ENCODE measurements at places on chromosomes 5 and 9.
A peak's percentile ranks its signal among the peaks of the same experiment; 100 is the strongest.

- no peak for DNase-seq
Observed at GRCh38 chr5:110262749-110263148, 463.7 kb downstream of the TMEM232 start.

GRCh38 chr9:125570246-125570645 lies 136.8 kb downstream of the MAPKAP1 start:
- DNase-seq: no peak

DNA sequence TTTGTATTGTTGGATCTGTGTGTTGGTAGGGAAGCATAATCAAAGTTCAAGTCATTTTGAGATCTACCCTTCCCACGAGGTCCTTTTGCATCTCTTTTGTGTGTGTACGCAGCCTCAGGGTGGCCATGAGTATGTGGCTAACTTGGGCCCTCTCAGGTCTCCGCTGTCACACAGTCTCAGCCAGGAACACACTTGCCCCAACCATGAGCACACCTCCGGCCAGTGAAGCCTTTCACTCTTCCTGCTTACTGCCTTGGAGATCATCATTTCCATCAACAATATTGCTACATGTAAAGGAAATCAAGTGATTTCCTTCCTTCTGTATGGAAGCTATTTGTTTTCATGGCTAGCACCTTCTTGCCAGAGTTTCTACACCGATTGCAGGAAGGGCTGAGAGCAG lies 13.9 kb downstream of the ZNF346 start:
- DNase-seq: no peak

DNA sequence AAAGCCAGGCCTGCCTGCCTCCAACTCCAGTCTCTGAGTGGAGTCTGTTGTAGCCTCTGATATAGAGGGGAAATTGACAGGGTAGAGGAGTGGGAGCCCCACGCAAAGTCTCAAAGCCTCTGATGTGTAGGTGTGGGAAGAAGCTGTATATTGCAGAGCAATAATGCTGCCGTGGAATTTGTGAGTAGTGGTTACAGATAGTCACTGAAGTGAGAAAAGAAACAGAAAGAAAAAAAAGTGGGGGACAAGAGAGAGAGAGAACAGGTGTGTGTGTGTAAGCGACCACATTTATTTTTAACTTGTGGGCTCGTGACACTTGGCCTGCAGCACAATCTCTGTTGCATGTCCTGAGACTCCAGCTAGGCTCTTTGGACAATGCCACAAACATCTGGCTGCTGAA lies 227.8 kb downstream of the NSG2 start:
- no peak for DNase-seq

DNA sequence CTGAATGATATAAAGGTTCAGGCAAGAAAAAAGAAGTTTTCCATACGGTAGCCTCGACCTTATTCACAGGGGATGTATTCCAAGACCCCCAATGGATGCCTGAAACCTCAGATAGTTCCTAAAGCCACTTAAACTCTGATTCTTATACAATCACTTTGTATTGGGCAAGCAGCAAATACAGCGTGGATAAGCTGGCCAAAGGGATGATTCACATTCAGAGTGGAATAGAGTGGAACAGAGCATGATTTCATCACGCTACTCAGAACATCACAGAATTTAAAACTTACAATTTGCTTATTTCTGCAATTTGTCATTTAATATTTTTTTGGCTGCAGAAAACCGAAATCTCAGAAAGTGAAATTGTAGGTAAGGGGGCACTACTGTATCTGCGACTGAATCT lies 40.5 kb upstream of the CDH18 start:
- no peak for DNase-seq

DNA sequence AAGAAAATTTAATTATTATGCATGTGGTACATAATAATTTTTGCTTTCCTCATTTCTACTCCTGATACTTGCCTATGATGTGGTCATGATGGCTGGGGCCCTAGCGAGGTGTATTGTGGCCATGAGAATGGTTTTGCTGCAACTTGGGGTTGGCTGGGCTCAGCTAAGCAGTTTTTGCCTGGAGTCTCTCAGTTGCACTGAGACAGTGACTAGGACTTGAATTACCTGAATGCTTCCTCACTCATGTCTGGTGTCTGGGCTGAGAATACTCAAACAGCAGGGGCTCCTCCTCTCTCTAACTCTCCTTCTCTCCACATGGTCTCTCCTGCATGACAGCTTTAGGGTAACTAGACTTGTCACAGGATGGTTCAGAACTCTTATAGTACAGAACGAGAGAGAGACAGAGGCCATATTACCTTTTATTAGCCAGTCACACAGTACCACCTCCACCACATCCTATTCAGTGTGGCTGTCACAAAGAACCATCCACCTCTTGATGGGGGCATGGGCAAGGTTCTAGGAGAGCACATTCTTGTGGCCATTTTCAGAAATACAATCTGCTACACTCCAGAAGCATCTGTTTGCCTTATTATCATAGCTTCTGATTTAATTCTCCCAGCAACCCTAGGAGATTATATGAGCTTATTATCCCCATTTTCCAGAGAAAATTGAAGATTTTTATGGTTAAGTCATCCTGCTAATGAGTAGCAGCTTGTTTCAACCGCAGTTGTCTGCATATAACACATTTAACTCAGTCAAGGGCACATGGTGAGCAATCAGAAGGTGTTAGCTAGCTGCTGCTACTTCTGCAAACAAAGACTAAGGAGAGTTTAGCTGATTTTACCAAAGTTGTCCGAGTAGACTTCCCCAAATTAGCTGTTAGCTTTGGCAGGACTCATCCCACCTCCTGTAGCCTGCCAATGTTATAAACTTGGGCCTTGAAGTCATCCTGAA lies 245.1 kb downstream of the DOCK8 start:
- DNase-seq: no peak

- DNase-seq: no peak
Observed at GRCh38 chr9:91100878-91101450, 260.8 kb downstream of the AUH start.

DNA sequence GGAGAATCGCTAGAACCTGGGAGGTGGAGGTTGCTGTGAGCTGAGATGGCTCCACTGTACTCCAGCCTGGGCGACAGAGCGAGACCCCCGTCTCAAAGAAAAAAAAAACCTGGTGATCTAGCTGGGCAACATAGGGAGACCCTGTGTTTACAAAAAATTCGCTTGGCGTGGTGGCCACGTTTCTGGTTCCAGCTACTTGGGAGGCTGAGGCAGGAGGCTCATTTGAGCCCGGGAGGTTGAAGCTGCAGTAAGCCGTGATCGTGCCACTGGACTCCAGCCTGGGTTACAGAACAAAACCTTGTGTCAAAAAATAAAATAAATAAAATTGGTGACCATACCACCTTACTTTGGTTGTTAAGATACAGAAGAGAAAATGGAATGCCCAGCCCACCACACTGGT lies 1.8 kb upstream of the HNRNPAB start:
- no peak for DNase-seq

DNA sequence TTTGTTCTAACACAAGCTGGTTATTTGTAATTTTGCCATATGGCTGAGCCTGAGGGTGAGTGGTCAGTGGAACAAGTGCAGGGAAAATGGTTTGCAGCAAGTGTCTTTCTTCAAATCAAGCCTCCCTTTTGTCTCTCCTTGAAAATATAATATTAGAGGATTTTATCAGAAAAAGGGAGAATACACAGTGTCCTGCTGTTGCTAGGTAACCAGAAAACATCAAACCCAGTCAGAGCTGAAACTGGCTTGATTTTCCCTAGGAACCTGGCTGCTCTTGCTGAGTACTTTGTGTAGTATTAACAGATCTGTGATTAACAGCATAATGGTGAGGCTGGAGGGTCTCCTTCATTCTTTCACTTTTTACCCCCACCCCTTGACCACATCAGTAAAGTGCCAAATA lies 314.0 kb downstream of the ARHGEF28 start:
- DNase-seq: no peak

- DNase-seq: no peak
Observed at GRCh38 chr9:7984692-7985091, 185.1 kb upstream of the DMAC1 start.

GRCh38 chr9:93259490-93260262 lies 75.7 kb downstream of the WNK2 start:
- no peak for DNase-seq

- peak; percentile 78 for DNase-seq
Observed at GRCh38 chr9:89564346-89564878, 40.4 kb upstream of the GADD45G start.

DNA sequence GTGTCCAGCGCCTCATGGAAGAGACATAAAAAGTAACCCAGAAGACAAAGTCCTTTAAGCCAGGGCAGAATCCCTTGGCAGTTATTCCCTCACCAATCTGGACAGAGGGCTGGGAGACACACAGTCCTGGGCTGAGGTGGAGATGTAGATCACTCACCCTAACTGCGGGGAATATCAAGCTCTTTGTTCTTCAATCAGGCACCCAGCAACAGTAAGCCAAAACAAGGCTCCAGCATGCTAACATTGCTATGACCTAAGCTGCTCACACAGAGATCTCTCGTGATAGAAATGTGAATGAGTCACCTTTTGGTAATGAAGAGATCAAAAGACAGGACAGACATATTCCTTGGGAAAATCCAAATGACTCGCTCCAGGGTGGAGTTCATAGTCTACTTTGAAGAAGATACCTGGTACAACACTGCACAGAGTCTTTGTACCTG lies 101.3 kb downstream of the FBN2 start:
- DNase-seq: no peak
